ENCODE measurements at places on chromosomes 6 and 20.

- DNase-seq = no peak
Measured at GRCh38 chr20:57579898-57580447, 19.1 kb downstream of the PCK1 start.

DNA sequence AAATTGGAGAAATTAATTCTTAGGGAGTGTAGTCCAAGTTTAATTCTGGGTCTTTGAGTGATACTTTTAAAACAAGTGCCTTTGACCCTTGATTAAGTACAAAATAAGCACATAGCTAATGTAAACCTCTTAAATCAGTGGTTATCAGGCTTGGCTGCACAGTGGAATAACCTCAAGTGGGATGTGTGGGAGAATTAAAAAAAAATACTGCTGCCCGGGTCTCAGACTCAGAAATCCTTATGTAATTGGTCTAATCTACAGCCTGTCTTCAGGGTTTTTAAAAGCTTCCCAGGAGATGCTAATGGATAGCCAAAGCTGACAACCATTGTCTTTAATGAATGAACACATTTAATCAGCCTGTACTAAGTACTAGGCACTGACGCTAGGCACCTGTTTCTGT is 28.5 kb upstream of the TMEM14A start:
- no peak for DNase-seq

GRCh38 chr6:22367346-22367745 is 70.5 kb upstream of the PRL start:
- no peak for DNase-seq

DNA sequence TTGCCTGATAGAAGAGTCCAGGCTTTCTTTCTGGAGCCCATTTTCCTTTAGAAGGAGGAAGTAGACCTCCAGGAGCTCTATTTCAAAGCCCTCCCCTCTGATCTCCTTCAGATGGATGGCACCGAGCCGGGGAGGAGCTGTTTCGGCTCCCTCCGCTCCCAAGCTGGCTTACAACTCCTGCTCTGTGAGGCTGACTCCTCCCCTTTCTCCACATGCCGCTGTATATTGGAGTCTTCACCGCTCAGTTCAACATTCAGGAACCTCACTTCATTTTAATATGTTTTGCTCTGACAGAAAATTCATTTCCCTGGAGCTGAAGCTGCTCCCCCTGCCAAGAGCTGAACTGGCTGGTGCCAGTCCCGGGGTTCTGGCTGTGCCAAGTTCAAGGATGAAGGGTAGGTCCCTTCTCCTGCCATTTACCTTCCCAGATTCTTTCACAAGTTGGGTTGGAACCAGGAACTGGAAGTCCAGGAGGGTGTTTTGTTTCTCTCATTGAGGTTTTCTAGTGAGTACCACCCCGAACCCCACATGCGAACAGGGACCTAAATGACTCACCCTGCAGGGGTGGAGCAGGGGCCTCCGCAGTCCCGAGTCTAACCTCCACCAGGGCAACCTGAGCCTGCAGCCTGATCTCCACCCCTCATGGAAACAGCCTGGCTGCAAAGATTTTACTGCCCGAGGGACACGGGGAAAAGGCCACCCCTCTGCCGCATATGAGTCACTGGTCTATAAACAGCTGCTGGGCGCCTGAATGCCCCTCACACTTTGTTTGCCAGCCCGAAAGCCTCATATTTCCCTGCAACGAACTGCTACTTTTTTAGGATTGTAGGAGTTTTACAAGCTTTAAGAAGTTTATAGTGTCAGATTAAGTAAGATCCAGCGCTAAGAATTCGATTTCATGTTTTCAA is 68.6 kb upstream of the FOXA2 start:
- DNase-seq = no peak

- no peak for DNase-seq
Measured at GRCh38 chr20:59816146-59816738, 117.2 kb downstream of the SYCP2 start.

- no peak for DNase-seq
Measured at GRCh38 chr20:50522053-50522674, 12.0 kb downstream of the PTPN1 start.

DNA sequence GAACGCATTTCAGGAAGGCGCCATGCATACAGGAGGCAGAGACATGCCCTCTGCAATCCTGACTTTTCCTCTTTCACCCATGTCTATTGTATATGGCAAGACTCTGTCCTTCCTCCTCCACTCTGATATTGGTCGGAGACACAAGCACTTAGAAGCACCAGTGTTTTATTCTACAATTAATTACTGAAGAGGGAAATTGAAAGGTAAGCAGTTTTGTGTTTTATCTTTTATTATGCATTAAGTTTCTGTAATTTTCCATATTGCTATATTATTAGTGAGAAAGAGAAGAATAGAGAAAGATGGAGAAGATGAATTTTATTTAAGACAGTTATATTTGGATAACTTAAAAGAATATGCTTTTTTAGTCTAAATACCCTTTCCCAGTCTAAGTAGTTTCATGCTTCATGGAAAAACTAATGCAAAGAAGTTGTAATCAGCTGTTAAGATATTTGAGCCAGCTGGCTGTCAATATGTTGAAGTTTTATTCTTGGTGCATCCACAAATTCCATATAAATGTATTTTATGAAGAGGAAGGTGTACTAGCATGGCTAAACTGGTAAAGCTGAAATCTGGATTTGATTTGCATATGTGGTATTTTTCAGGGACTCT is 13.6 kb downstream of the ARID1B start:
- no peak for DNase-seq

GRCh38 chr6:128071212-128071611 is 170.4 kb upstream of the THEMIS start:
- DNase-seq = no peak

DNA sequence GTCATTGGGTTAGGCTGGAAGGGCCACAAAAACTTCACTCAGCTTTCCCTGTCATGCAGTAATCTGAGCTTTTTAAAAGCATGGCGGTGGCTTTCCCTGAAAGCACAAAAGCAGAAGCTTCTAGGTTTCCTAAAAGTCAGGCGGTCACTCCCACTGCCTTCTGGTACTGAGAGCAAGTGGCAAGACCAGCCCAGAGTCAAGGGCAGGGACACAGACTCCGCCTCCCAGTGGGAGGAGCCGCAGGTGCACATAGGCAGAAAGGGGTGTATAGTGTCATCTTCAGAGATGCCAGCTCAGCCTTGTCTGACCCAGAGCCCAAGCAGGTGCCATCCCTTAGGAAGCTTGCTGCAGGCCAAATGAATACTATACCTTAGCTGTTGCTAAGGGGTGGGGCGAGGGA is 18.0 kb upstream of the PACSIN1 start:
- no peak for DNase-seq

DNA sequence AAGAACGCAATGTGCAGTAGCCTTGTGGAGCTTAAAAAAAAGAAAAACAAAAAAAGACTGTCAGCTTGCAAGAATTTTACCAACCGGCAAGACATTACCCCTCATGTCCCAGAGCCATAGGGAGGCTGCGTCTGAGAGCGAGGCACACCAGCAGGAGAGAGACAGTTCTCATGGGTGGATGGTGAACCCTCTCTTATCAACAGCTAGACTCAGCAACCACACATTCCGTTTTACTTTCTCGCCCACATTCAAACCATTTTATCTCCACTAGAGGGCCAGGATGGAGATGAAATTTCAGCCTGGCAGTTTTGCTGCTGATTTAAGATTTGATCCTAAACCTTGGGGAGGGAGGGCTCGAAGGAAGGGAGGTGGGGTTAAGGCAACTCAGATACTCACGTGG is 247.0 kb downstream of the ATXN1 start:
- peak; percentile 45 for DNase-seq

GRCh38 chr20:2430538-2430937 is 40.1 kb downstream of the SNRPB start:
- no peak for DNase-seq

GRCh38 chr6:68194846-68195478 is 440.1 kb upstream of the ADGRB3 start:
- no peak for DNase-seq

DNA sequence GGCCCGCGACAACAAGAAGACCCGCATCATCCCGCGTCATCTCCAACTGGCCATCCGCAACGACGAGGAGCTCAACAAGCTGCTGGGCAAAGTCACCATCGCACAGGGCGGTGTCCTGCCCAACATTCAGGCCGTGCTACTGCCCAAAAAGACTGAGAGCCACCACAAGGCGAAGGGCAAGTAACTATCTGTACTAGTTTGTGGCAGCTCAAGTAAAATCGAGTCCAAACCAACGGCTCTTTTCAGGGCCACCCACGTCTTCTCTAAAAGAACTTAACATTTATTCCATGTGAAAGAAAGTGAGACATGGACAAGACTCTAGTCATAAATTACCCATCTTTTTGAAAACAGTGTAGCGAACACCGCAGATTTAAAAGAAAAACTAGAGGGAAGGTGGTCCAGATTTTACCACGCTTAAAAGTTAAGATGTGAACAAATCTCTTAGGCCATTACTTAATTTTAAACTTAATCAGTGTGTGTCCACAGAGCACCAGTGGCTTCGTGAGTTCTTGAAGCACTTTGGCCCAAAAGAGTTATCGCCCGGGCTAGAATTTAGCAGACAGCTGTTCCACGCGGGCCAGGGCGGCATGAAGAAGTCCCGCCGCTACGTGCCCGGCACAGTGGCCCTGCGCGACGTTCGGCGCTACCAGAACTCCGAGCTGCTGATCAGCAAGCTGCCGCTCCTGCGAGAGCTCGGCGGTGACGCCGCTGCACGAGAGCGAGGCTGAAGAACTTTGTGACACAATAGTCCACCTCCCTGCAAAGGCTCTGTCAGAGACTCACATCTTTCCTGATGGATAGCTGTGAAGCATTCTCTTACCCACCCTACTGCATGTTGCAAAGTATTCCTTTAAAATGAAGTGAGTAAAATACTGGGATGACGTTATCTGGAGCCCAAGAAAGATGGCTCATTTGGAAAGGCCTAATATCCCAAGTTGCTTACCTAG is 113.9 kb upstream of the PRSS16 start:
- DNase-seq = peak; percentile 64

GRCh38 chr6:53335224-53335994 is 13.3 kb downstream of the ELOVL5 start:
- DNase-seq = no peak

DNA sequence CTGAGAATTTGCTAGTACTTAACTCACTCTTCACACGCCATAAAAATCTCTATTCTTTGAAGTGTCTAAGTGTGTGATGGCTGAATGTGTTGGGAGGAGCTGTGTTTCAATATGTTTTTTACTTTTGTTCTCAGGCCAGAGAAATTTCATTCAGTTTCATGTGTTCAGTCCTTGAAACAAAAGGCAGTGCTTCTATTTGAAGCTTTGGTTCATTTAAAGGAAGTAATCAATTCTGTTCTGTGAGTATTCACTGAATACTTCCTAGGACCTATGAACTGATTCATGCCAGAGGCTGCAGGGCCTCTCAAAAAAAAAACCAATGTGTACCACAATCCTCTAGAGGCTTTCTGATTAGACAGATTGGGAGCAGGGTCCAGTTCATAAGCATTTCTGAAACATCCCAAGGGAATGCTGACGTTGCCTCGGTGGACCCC is 12.4 kb upstream of the F13A1 start:
- no peak for DNase-seq

DNA sequence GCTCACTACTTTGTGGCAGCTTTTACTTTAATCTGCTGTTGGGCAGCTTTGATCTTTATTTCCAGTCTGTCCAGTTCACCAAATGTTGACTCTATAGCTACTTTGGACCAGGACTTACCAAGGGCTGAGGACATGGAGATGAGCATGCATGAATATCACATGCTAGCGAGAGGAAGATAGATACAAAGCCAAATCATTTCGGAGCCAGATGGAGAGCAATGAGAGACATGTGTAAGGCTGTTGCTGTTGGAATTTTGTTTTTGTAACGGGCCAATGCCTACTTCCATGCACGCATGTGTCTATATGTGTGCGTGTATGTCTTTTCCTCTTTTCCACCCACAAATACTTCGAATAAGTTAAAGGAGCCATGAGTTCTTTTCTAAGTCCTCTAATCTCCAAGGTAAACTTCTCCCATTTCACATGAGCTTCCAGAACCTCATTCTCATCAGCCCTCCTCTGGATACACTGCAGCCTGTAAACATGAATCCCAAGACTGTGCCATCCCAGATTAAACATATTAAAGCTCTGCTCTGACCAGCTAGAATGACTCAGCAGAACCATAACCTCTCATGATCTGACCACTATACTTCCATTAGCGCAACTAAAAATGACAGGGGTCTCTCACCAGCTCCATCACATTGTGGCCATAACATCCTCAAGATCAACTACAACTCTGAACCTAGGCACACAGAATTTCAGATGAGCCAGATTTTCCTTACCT is 160.7 kb downstream of the LRFN2 start:
- no peak for DNase-seq

DNA sequence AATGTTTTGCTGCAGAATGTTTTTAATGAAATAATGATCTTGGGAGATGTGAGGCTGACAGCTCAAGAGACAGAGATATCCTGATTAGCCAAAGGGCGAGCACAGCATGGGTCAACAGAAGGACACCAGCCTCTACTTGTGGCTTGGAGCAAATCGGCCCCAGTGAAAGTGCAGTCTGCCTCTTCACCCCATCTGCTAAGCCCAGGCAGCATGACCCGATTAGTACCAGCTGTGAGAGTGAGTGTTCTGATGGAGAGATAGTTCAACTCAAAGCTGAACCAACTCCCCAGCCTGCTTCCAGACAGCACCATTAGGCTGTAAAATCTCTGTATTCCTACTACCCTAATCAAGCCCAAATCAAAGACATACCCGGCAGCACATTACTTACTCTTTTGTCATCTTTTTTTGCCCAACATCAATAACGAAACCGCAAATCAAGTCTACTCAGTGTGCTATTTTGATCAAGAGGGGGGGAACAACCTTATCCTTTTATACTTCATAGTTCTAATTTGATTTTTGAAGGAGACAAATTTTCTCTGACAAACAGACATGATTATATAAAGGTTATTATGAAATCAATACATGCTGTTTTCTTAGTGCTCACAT is 514.1 kb upstream of the NRSN1 start:
- peak; percentile 99 for DNase-seq

DNA sequence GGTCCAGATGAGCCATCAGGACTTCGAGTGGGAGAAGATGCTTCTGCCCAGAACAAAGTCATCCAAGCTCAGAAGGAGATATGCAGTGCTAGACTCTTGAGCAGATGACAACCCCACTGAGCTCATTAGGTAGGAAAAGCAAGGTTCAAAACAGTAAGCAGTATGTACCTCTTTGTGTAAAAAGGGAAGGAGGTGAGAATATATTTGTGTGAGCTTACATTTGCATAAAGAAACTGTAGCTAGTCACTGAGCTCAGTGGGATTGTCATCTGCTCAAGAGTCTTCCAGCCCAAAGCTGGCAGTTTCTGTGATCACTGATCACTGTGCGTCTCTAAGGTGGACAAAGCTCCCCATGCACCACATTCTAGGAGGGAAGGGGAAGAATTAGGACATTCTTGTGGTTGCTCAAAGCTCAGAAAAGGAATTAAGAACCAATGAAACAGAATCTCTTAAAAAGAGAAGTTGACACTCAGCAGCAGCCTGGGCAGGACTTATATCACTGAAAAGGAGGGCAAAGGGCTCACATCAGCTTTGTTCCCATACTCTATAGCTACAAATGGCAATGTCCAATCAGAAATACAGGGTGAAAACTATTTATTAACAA is 90.0 kb upstream of the MAFB start:
- no peak for DNase-seq

GRCh38 chr20:24958506-24959385 is 9.7 kb downstream of the CST7 start:
- no peak for DNase-seq

- DNase-seq = no peak
Measured at GRCh38 chr20:41177636-41178035, 40.3 kb downstream of the PLCG1 start.

GRCh38 chr20:11832397-11832796 is 85.3 kb upstream of the BTBD3 start:
- DNase-seq = no peak

GRCh38 chr6:10730254-10730653 is 7.4 kb downstream of the TMEM14C start:
- DNase-seq = no peak

- DNase-seq = peak; percentile 67
Measured at GRCh38 chr6:84362193-84362821, 134.9 kb upstream of the CEP162 start.

Data from SK-N-DZ (cell line).